Hematopoietic multipotent progenitor cell treated with erythropoietin and hydrocortisone succinate and interleukin-3 and kit ligand, for 4 days (in vitro differentiated cells): ENCODE measurements at places on chromosomes 2 and 18.

DNA sequence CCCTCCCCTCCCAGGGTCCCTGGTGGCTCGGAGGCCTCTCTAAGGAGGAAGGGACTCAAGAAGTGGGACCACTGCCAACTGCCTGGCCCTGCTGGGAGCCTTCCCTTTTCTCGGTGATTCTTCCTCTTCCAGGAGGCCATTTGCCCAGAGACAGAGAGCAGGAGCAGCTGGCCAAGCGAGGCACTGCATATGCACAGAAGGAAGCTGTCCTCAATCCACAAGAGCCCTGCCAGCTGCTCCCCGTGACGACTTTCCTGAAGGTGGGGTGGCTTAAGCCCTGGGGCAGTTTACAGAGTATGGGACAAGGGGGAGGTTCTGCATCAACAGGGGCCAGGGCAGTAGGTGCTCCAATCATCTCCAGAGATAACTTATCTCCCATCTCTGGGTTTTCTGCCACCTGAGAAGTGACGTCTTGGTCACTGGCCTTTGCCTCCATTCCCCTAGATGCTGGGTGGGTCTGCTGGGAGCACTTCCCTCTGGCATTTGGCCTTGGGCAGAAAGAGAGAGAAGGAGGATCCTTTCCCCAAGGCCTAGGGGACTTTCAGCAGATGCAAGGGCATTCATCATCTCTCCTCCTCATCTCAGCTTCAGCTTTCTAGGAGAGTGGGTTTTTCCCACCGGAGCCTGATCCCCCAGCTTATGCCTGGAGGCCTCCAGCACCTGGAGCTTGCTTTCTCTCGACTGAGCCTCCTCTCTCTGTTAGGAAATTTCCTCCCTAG, 28.5 kb downstream of the CIB4 start:
- DNase-seq: peak; percentile 32

DNA sequence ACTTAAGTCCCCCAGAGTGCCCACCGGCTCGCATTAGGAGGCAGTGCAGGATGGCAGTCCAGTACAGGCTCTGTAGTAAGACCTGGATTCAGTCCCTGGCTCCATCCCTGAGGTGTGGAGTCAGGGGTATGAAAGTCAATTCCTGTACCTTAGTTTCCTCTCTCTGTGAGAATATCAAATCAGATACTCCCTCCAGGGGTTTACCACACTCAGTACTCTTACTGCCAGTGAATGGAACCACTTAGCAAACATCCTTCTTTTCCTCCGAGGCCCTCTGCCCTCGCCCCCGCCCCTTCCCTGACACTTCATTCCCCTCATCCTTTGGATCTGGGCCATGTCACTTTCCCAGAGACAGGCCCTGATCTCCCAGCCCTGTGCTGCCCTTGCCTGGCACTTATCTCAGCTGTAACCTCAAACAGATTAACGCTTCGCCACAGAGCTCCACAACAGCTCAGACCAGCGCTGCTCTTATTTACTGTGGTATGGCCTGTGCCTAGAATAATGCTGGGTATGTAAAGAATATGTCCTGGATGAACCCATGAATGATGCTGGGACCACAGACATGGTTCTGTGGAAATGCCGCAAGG, 159.0 kb upstream of the TMEM200C start:
- DNase-seq: no peak

GRCh38 chr18:79334496-79335233, 61.1 kb upstream of the NFATC1 start:
- DNase-seq: no peak

- no peak for DNase-seq
Measured at GRCh38 chr2:190882411-190882766, 1.8 kb downstream of the GLS start.

GRCh38 chr2:109171444-109172334, 42.7 kb downstream of the SH3RF3 start:
- DNase-seq: no peak
